ENCODE measurements at places on chromosomes 12 and 14. TPM values are rescaled to one million over a fixed set of nuclear protein-coding genes. Genes with fewer than 3 reads are reported as not detected.

DNA sequence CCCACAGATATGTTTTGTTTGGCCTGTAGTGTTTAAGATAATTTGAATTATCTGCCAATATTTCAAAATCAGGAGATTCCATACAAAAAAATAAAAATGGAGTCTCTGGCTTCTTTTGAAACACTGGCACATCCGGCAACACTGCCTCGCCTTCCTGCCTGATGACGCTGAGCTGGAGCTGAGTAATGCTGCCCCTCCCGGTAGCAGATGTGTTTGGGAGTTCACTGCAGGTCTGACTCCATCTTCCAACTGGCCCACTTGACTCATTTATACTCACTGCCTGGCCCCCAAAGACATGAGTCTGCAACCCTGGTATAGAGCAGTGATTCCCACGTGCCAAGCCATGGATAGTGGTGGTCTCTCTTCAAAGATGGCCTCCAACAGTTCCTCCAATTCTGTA lies 7.4 kb downstream of the CIT start:
- no peak for DNase-seq

DNA sequence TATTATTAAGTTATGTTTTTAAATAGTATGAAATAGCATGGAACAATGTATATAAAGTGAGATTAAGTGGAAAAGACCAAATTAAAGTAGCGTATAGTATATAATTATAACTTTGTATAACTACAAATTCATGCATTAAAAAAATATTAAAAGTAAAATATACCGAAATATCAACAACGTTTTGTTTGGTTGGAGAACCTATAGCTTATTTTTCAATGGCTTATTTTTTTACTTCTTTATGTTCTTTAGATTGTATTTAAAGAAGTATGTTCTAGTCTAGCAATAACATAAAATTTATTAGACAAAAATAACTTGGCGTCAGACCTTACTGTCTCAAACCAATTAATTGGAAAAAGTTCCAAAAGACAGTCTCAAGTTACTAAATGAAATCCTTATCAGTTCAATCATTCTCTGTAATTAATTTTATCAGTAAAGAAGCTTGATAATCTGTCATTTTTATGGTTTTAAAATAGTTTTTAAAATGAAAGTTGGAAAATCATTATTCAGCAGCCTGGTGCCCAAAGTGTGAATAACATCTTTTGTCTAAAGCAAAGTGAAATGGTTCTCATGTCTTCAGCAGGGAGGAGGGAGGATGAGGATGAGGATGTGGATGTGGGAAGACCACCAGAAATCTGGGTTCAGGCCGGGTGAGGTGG lies 46.7 kb downstream of the IRAK3 start:
- no peak for DNase-seq

- DNase-seq, result peak; percentile 55
Measured at GRCh38 chr12:15151161-15152091, 69.8 kb downstream of the RERG start.

DNA sequence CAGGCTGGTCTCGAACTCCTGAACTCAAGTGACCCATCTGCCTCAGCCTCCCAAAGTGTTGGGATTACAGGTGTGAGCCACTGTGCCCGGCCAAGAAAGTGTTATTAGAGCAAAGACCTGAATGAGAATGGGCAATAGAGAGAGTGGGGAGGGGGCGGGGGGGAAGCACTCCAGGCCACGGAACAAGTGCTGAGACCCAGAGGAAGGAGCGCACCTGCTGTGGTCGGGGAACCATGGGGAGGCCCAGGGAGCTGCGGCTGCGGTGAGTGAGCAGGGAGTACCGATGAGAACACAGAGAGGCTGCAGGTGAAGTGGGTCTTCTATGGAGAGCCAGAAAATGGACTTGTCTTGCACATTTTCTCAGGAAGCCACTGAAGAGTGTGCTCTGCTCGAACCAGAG lies 10.8 kb downstream of the SMIM41 start:
- DNase-seq, result no peak

DNA sequence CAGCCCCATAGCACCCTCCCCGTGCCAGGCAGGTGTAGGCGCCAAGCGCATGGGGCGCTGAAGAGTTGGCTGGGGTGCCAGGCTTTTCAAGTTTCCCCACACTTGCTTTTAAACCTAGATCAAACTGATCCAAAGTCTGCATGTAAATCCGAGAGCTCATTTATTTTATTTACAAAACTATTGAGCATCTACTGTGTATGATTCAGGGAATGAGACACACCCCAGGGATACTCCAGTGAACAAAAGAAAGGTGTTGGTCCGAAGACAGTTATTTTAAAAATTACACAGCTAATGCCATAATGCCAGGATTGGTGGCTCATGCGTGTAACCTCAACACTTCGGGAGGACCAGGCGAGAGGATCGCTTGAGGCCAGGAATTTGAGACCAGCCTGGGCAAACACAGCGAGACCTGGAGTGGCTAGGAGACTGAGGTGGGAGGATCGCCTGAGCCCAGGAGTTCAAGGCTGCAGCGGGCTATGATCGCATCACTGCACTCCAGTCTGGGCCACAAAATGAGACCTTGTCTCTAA lies 780 bp upstream of the SLC41A2 start:
- DNase-seq, result no peak

- DNase-seq, result no peak
Measured at GRCh38 chr14:61569308-61569707, 126.0 kb upstream of the HIF1A start.

DNA sequence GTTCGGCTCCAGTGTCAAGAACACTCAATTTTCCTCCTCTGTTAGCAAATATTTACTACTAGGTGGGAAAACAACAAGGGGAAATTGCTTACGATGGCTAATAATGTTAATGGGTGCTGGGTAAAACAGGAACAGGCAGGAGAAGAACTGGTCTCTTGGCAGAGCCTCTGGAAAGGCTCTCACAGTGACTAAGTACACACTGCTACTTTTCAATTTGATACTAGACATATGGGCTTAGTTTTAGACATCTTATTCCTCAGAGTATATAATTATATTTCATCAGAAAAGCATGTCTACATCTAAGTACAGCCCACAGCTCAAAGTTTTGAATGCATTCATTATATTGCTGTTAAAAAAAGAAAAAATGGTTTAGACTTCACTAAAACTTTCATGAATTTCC lies 65.4 kb upstream of the SAV1 start:
- no peak for DNase-seq

- no peak for DNase-seq
Measured at GRCh38 chr14:95886366-95887056, 9.9 kb downstream of the TUNAR start.

GRCh38 chr14:71399057-71399487 lies 491.8 kb downstream of the PCNX1 start:
- DNase-seq, result no peak

- DNase-seq, result no peak
Measured at GRCh38 chr14:77043984-77044485, 15.5 kb upstream of the IRF2BPL start.

DNA sequence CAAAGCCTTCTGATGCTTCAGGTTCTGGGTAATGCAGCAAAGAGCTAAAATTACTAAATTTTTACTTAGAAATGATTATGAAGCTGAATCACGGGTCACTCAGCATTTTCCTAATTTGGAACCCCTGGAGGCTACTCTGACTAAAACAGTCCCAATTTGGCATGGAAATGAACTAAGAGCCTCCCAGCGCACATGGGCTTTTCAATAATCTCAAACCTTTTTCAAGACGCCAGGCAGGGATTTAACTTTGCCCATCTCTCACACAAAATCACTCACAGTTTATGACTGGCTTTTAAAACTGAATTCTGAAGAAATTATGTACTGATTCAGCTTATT lies 68.3 kb downstream of the LLPH start:
- no peak for DNase-seq

DNA sequence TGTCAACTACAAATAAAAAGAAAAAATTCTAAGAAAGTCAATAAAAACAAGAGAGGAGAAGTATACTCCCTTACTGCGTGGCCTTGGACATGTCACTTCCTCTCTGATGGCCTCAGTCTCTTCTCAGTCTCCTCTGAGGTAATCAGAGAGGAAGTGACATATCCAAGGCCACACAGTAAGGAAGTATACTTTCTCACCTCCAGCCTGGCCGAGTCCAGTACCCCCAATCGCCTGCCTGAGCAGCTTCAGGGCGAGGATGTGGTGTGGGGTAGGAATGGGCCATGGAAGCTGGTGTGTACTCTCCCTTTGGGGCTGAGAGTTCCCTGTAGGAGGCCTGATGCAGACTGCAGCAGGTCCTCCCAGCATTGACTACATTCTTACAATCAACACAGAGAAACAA lies 15.8 kb downstream of the VDR start:
- no peak for DNase-seq

DNA sequence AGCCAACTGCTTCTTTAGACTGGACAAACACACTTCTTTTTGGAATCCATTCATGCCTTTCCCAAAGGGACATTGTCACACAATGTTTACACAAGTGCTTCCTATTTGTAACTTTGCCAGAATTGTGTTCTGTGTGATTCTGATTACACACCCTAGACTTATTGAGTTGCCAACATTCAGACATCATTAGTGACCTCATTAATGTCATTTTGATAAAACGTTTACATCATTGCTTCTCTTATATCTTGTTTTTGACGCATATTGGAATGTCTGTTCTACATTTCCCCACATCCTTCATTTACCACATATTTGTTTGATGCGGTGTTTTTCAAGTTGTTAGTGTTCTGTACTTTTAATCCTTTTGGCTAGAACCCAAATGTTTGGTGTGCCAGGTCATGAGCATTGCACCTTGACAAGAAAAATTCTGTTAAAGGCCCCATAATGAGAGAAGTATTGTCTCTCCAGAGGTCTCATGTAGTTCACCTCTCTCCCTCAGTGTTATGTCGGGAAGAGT lies 305.5 kb downstream of the AEBP2 start:
- DNase-seq, result no peak

DNA sequence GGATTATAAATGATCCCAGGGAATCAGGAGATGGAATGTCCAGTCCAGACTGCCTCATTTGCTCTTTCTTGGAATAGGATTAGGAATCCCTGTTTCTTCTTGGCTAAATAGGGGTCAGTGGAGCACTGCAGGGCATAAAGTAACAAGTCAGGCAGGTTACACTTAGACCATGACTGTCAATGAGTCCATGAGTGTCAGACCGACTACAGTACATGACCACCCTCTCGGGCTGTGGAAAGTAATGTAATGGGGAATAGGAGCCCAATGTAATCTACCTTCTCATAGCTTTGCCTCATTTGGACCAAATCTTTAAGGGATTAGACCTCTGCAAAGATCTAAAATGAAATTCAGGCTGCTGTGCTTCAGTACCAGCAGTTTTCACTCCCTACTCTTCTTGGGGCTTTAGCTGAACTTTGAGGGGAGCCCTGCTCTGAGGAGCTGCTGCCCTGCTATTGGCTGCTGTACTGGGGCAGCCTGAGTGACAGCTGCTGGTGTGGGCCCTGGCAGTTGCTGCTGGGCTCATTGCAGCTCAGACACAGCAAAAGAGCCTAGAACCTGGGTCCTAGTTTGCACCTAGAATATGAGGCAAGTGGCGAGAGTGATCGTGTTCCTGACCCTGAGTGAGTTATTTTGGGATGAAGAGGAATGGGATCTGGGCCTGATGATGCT lies 62.2 kb upstream of the OR4E1 start:
- DNase-seq, result no peak

GRCh38 chr14:43894534-43894933 lies 612.5 kb downstream of the FSCB start:
- no peak for DNase-seq

DNA sequence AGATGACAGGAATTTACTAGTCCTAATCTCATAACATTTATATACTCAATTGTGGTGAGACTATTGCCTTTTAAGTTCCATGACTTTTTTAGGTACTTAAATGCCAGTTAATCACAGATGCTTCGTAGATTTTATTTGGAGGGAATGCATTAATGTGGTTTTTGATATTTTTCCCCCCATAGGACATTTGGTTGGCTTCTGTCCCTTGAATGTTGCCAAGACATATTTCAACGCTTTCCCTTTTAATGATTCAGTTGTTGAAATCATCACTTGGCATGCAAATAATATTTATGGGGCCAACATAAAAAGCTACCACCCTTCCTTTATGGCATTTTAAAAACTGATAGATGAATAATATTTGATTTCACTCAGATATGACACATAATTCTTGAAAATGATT lies 172.1 kb downstream of the ACSS3 start:
- DNase-seq, result no peak

Gene SLC5A8
- not detected for total RNA-seq

Gene DDX23
- 73.1 TPM for total RNA-seq

Gene ADAM20
- 0.08 TPM for total RNA-seq

Gene TMEM263
- total RNA-seq, result 132 TPM

Gene SCYL2
- total RNA-seq, result 55.0 TPM
